ENCODE measurements at places on chromosomes 2 and 18.

- no peak for DNase-seq
These were observed 19.4 kb downstream of the RRM2 start for GRCh38 chr2:10141736-10142639.

GRCh38 chr2:149800624-149801542 lies 213.3 kb upstream of the MMADHC start:
- no peak for DNase-seq

DNA sequence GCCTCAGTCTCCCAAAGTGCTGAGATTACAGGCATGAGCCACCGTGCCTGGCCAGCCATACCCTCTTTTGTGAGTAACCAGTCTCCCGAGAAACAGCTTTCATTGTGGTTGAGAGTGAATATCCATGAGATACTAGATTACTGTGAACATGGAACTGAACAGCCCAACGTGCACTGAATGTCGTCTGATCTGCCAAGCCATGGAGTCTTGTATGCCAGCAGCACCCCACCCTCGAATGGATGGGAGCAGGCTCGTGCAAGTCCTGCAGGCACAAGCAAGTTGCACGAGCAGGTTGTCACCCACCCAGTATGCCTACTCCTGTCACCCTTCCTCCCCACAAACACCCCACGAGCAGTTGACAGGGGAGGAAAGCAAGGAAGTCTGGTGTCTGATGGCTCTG lies 36.5 kb upstream of the TFCP2L1 start:
- no peak for DNase-seq

GRCh38 chr2:31802711-31803110 lies 208.1 kb downstream of the MEMO1 start:
- no peak for DNase-seq

GRCh38 chr2:224869601-224870233 lies 153.6 kb upstream of the CCDC195 start:
- DNase-seq: no peak

DNA sequence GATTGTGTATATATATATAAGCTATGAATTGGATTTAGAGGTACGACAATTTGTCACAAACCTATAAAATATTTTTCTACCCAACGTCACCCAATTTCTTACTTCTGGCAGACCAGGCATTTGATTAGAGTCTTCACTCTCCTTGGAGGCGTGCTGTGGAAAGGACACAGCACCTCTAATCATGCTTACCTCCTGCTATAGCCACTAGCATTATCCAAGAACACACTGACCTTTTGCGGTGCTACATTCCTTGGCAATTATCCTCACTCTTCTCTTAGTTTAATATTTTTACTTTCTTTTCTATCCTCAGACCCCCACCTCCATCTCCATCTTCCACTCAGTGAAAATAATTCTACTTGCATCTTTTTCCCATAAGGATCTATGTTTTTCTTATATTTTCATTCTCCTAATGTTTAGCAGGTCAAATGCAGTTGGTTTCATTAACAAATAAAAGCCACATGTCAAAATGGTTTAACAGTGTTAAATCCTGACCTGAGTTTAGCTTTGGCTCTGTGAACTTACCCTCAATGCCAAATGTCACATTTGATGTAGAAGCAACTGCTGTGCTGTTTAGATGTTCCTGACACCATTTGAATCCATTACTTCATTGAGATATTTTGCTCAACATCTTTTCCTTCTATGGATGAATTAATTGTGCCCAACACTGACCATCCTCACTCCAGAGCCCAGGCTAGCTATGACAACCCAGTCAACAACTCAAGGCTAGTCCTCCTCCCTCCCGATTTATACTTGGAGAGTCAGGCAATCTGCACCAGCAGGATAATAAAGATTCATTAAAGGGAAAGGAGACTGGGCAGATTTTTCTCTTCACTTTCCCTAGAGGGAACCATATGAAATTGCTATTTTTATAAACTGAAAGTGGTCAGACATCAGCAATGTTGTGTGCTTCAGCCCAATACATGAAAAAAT lies 240.5 kb downstream of the MREG start:
- DNase-seq: no peak

- no peak for DNase-seq
These were observed 167.3 kb downstream of the MREG start for GRCh38 chr2:215845839-215846586.

DNA sequence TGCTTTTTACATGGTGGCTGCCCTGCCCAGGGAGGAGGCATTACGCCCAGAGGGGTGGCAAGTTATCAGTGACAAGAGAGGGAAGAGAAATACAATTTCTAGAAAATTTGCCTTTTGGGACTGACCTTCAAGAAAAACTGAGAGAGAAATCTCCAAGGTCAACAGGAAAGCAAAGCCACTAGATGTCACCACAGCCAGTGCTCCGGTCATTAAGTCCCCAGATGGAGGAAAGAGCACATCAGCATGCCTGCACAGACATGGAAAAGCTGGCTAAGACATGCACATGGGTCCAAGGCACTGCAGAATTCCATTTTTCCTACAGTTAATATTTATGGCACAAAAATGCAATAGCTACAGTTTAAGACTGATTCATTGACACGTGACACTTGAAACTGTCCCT lies 21.0 kb downstream of the FHL2 start:
- DNase-seq: no peak

GRCh38 chr2:73859721-73860586 lies 31.2 kb downstream of the STAMBP start:
- DNase-seq: no peak

DNA sequence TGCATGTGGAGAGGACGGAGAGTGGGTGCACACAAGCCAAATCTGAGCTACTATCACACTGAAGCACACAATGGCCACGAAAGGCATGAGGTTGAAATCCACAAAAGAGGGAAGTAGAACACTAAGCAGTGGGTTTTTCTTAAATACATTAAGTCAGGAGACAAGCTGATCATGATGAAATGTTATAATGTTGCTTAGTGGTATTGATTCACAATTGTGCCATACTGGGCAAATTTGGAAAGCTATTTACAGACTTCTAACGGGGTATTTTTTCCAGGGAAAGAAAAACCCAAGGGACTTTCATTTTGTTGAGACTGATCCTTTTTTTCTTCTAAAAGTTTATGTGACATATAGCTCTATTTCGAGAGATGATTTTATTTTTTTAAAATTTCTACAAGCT lies 100.8 kb upstream of the CNGA3 start:
- DNase-seq: no peak

- no peak for DNase-seq
These were observed 74.3 kb downstream of the BCL2L11 start for GRCh38 chr2:111194835-111195621.

DNA sequence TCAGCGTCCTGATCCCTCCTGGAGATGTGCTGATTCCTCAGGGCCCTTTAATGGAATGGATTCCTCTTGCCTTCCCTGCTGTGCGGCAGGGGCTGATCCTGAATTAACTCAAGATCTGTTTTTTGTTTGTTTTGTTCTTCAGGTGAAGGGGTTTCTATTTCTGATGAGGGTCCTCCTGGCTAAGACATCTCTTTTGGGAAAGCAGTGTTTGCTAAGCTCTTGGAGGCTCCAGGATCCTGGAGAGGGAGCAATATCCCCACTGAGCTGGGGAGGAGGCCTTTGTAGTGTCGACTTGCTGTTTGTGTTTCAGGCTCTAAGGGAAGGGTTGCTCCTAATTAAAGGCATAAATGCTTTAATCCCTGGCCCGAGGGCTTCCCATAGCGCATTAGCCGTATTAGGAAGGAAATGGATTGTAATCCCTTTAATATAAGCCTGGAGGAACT lies 65.3 kb upstream of the FOXI3 start:
- no peak for DNase-seq

DNA sequence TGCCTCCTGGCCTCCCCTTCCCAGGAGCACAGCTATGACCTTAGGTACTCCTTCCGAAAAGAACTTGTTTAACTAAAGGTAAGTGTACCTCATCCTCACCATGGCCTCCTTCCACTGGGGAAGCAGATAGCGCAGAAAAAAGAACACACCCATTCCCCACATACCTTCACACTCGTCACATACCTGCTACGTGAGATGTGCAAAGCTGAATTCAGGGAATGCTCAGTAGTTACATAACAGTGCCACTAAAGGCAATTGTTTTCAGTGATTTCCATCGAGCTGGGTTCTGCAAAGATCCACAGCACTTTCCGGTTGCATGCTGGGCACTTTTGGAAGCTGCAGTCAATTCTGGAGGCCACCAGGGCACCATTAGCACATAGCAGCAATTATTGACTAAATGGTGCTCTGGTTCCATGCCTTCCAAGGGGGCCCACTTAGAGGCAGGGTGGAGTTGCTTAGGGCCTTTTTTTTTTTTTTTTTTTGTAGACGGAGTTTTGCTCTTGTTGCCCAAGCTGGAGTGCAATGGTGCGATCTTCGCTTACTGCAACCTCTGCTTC lies 41.0 kb downstream of the PAX8 start:
- DNase-seq: no peak

GRCh38 chr2:219107758-219108157 lies 47.0 kb upstream of the IHH start:
- no peak for DNase-seq

DNA sequence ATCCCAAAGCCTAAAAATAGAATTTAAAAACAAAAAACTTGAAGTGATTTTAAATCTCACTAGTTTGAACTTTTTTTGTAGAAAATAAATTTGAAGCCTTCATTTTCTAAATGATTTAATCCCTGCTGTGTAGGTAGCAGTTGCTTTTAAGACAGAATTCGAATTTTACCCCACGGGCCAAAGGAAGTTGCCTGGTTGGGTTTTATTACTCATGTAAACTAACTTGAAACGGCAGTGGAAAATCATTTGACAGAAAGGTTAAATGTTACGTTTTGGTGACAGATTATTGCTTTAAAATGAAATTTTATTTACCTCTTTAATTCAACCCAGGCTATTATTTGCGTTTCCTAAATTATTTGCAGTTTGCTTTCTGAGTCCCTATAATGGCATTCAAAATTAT lies 2.0 kb downstream of the MAPRE2 start:
- no peak for DNase-seq

DNA sequence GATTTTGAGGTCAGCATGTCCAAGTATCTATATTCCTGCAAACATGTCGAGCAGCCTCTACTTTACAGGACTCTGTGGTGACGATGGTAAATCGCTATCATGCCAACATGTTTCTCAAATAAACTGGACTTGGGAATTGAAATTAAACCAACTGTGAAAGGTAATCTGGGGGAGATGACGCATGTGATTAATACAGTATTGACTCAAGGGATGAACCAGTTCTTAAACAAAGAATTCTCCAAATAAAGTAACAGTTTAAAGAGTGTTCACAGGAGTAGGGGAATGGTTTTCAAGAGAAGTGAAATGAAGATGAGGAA lies 54.3 kb downstream of the THUMPD2 start:
- DNase-seq: no peak

GRCh38 chr2:97774425-97774824 lies 61.0 kb downstream of the ZAP70 start:
- no peak for DNase-seq

GRCh38 chr2:160425434-160426151 lies 68.0 kb downstream of the RBMS1 start:
- DNase-seq: no peak

DNA sequence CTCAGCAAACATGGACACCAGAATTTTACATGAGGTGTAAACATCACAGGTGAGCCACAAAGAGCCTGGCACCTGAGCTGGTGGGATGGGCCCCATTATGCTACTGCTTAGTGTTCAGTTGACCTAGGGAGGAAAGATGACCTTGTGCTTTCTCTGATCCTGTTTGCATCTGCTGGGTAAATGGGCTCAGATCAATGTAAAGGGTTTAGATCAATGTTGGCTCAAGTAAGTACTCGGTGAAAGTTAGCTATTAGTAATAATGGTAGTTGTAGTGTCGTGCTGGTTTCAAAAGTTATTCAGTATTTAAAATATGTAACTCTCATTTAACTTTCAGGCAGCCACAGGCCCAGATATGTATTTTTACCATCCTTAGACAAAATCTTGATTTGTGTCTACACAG lies 19.8 kb downstream of the ABHD3 start:
- DNase-seq: no peak

- no peak for DNase-seq
These were observed 165.7 kb upstream of the SLC14A2 start for GRCh38 chr18:45449418-45450227.

DNA sequence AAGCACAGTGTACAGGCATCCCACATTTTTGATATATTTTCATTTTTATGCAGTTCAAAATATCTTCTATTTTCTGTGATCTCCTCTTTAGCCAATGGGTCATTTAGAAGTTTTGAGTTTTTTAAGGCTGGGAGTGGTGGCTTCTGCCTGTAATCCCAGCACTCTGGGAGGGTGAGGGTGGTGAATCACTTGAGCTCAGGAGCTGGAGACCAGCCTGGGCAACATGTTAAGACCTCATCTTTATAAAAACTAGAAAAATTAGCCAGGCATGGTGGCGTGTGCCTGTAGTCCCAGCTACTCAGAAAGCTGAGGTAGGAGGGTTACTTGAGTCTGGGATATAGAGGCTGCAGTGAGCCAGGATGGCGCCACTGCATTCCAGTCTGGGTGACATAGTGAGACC lies 17.8 kb downstream of the UBR3 start:
- DNase-seq: no peak

GRCh38 chr18:64273724-64274123 lies 124.8 kb upstream of the LINC00305 start:
- no peak for DNase-seq

DNA sequence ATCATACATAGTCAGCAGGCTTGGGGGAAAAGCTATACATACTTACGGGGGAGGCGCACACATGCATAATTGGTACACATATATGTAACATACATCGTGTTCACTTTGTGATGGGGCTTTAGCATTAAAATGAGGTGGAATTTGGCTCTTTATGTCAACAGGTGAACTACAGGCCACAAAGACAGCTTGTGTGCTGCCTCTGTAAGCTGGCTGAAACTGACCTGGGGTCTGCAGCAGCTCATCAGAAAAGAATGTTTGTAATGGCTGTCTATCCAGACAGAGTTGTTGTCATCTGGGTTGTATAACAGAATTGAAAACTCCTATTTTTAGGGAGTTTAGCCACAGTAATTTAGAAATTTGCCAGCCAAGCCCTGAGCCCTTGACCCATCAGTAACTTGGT lies 4.7 kb upstream of the KCNG3 start:
- no peak for DNase-seq

GRCh38 chr2:39567507-39567906 lies 98.2 kb upstream of the TMEM178A start:
- DNase-seq: no peak

DNA sequence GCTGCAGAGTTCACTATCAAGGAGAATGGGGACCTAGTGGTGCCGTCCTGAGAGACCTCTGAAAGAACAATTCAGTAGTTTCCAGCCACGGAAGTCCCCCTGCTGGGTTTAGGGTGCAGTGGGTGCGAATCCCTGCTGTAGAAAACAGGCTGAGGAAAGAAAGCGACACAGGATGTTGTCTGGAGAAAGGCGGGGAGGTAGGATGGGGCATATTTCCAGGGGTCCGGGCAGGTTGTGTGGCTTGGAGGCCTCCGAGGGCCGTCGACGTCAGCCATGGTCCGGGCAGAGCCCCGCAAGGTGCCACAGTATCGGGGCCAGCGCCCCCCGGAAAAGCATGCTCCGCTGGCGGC lies 807 bp upstream of the CREB1 start:
- DNase-seq: no peak
